ENCODE measurements at places on chromosomes 2 and 18. TPM values are rescaled to one million over a fixed set of nuclear protein-coding genes. Genes with fewer than 3 reads are reported as not detected.
A peak's percentile ranks its signal among the peaks of the same experiment; 100 is the strongest.

Gene TRIM43
- not detected for total RNA-seq

DNA sequence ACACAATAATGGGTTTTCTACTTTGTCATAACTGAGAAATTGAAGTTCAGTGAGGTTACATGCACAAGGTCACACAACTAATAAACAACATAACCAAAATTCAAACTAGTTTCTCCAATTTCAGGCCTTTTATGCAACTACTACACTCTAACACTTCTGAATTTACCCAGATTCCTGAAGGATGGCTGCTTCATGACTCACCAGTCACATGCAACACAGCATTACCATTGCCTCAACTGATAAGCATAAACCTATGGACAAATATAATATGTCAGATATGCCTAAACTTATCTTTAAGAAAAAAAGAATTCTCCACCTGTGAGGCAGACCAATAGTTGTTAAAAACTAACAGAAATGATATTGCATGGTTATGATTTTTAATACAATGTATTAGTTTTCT lies 586.5 kb upstream of the SLC8A1 start:
- DNase-seq = no peak

Gene TOGARAM2
- not detected for total RNA-seq

GRCh38 chr2:72934683-72935610 lies 17.6 kb downstream of the EMX1 start:
- DNase-seq = peak; percentile 20

- no peak for DNase-seq
These were observed 218.5 kb downstream of the MYT1L start for GRCh38 chr2:2112416-2113105.

Gene M1AP
- total RNA-seq = not detected

DNA sequence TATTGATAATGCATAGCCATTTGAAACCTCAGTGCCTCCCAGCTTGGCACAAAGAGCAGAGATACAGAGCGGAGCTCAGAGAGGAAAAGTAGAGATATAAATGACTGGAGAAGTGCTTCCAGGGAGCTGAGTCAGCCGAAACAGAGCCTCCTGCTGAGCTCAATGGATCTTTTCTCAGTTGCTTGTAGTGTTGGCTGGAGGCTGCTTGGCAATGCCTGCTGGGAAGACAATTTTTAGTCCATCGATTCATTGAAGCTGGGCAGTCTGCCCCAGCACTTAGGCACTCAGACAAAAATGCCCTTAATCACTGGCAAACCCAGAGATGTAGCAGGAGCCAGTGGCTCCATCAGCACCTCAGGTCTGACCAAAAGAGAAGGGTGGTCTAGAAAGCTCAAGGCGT lies 81.3 kb upstream of the SETBP1 start:
- no peak for DNase-seq

Gene CD8B
- total RNA-seq = not detected

- no peak for DNase-seq
These were observed 95.8 kb upstream of the FAM98A start for GRCh38 chr2:33694904-33695303.

DNA sequence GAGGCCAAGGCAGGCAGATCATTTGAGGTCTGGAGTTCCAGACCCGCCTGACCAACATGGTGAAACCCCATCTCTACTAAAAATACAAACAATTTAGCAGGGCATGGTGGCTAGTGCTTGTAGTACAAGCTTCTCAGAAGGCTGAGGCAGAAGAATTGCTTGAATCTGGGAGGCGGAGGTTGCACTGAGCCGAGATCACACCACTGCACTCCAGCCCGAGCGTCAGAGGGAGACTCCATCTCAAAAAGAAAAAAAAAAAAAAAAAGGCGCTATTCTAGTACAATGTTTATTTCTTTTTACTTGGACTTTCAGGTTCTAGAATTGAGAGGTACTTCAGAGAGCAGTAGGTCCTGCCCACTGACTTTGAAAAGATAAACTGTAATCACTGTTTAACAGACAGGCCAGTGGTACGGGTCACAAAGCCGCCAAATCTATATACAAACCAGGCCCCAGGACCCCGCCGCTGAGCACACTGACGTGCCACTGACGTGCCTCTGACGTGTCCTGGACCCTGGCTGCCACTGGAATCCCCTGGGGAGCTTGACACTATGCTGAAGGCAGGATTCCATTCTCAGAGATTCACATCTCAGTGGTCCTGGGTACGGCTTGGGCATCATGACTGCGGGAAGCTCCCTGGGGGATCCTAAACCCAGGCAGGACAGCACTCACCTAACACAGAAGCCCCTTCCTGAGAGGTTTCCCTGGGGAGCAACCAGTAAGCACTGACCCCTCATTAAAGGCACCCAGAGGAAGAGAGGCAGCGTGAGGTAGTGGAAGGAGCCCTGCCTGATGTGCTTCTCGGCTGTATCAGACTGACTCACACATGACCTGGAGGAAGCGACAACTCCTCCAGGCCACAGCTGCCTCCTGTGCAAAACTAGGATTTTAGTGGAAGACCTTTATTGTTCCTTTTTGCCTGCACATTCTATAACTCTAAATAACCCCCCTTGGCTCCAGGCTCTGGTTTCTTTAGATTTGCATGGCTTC lies 197.8 kb upstream of the MEIS1 start:
- DNase-seq = no peak

DNA sequence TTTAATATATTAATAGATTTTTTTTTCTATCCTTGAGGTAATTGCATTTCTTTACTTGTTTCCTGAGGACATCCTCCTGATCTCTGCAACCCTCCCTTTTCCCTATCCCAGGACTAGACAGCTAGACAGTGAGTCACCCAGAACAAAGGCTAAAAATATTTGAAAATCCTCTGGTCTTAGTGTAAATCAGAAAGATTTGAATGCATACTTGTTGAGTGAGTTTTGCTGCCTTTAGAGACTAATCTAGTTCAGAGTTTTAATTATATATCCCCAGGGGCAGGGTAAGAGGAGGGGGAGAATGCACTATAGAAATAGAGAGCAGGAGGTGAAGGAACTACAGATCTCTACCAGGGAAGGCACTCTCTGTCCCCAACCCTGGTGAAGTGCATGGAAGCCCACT lies 202.3 kb upstream of the TCF4 start:
- no peak for DNase-seq

- DNase-seq = no peak
These were observed 50.9 kb upstream of the MGAT4A start for GRCh38 chr2:98781822-98782221.

DNA sequence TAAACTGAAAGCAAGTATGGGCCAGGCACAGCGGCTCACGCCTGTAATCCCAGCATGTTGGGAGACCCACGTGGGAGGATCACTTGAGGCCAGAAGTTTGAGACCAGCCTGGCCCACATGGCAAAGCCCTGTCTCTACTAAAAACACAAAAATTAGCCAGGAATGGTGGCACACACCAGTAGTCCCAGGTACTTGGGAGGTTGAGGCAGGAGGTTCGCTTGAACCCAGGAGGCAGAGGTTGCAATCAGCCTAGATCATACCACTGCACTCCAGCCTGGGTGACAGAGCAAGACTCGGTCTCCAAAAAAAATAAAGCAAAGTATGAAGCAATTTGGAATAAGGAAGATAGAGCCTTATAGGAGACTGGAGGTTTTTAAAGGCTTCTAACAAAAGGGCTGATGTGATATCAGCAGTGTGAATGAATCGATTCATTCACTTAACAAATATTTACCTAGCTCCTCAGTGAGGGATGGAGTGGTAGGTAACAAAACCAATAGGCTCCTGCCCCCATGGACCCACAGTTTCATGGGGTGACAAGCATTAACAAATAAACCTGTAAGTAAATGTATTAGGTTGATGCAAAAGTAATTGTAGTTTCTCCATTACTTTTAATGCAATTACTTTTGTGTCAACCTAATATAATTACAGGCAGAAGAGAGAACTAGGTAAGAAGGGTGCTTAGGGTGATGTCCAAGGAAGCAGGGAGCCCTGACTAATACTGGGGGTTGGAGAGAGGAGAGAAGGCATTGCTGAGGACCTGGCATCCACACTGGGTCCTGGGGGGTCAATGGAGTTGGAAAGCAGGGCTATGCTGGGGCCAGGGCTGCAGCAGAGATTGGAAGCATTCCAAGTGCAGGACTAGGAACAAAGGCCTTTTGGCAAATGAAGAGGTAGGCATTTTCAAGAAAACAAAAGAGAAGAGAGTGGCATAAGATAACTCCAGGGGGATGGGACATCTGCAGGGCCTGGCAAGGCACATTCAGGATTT lies 195.4 kb upstream of the ARL4C start:
- DNase-seq = no peak

Gene DNAH6
- total RNA-seq = not detected

Gene RGPD4
- not detected for total RNA-seq

DNA sequence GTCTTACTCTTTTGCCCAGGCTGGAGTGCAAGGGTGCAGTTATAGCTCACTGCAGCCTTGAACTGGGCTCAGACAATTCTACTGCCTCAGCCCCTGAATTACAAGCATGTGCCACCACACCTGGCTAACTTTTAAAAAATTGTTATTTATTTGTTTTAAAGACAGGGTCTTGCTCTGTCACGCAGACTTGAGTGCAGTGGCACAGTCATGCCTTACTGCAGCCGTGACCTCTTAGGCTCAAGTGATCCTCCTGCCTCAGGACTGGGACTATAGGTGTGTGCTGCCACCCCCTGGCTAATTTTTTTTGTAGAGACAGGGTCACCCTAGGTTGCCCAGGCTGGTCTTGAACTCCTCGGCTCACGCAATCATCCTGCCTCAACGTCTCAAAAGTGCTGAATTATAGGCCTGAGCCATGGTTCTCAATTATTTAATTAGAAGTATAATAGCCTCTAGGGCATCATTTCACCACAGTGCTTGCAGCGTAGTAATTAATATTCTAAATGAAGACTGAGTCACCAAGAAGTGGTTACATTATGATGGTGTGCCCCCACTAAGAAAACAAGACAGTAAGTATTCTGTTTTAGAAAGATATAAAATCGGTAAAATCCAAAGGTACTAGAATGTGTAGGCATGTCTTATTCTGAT lies 69.6 kb downstream of the EML4 start:
- peak; percentile 32 for DNase-seq

Gene GALNT14
- 12.9 TPM for total RNA-seq

- no peak for DNase-seq
These were observed 143.9 kb downstream of the ZBTB7C start for GRCh38 chr18:48265328-48265727.

DNA sequence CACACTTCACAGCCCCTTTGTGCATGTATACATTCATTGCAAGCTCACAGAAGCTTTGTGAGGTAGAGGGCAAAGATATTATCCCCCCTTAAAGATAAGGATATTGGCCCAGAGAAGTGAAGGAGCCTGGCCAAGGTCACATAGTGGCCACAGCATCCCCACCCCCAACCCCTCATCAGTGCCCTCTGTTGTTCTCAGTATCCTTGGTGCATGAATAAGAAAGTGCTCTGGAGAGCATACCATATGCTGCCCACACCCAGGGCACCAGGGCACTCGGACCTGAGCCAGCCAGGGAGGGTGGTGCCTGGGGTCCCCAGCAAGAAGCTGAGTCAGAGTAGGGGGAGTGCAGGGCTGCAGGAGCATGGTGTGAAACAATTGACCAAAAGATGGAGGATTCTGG lies 3.3 kb downstream of the DYSF start:
- DNase-seq = no peak

Gene KCNG2
- total RNA-seq = not detected

DNA sequence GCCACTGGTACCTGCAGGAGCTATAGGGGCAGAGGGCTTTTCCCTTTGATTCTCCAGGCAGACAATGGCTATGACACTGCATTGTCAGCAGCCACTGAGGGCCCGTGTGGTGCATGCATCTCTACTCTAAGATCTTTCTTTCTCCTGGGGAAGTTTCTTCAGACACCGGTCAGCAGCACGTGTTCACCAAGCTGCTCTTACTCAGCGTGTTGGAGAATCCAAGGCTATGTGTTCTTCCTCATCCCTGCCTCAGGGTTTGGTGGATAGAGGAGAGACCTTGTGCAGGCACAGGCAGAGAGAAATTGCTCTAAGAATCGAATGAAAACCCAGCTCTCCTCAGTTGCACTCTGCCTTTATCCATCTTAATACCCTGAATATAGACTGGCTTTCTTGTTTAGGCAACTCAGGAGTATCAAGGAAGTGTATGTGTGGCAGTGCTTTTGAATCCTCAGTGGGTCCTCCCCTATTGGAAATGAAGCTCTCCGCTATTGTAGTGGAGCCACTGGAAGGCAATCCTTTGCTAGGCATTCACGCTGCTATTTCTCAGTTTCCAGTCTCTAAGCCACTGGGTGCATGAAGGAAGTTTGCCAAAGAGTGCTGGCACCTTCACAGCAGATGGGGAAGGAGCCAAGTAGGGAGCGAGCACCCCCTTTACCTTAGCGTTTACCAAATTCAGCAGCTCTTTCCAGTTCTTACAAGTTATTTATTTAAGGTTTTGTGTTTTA lies 86.9 kb upstream of the EML6 start:
- no peak for DNase-seq

DNA sequence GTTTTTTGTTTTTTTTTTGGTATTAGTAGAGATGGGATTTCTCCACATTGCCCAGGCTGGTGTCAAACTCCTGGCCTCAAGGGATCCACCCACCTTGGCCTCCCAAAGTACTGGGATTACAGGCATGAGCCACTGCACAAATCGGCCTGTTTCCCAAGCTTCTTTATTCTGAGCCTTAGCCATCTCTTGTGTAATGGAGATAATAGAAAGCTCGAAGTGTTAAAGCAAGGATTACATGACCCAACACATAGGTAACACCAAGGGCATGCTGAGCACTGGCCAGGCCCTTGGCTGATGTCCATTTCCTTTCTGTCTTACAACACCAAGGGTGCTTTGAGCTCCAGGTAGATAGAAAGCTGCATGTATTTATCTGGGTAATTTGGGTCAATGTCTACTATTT lies 187.8 kb upstream of the MEX3C start:
- no peak for DNase-seq

GRCh38 chr2:86633155-86633651 lies 9.5 kb upstream of the RNF103 start:
- DNase-seq = no peak

- no peak for DNase-seq
These were observed 54.3 kb upstream of the PEX13 start for GRCh38 chr2:60963190-60963589.

Gene STARD6
- not detected for total RNA-seq

DNA sequence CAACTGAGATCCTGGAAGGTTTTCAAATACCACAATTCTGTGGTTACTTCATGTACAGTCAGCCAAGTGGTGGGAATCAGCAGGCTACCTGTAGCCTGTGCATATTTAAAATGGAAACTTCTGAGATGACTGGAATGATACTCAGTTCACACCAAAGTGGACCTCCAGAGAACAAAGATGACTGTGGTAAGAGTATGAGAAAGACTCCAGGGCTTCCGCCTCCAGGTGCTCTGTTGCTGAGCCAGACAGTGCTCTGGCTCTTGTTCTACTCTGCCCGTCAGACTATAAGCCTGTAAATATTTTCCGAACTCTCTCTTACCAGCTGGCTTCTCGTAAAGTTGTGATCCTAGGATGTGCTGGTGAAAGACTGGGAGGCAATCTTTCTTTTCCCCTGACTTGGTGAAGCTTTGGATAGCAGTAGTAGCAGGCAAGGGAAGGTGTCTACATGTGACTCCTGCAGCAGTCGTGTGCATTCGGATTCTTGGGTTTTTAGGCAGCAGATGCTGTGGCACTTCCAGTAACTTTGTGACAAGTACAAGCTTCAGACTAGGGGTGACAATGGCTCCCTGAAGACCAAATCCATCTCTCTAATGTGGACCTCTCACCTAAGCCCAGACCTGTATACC lies 23.1 kb downstream of the ST3GAL5 start:
- DNase-seq = peak; percentile 53

GRCh38 chr2:162720559-162721271 lies 117.9 kb downstream of the KCNH7 start:
- no peak for DNase-seq

Gene SCYGR7
- not detected for total RNA-seq

Gene CYTIP
- 0.06 TPM for total RNA-seq

Gene POTEI
- 0.31 TPM for total RNA-seq

- DNase-seq = no peak
These were observed 23.7 kb upstream of the NR4A2 start for GRCh38 chr2:156356014-156356754.

GRCh38 chr2:161423421-161424393 lies 7.6 kb downstream of the TBR1 start:
- no peak for DNase-seq
